ENCODE measurements at places on chromosomes 13 and 19.
A peak's percentile ranks its signal among the peaks of the same experiment; 100 is the strongest.

DNA sequence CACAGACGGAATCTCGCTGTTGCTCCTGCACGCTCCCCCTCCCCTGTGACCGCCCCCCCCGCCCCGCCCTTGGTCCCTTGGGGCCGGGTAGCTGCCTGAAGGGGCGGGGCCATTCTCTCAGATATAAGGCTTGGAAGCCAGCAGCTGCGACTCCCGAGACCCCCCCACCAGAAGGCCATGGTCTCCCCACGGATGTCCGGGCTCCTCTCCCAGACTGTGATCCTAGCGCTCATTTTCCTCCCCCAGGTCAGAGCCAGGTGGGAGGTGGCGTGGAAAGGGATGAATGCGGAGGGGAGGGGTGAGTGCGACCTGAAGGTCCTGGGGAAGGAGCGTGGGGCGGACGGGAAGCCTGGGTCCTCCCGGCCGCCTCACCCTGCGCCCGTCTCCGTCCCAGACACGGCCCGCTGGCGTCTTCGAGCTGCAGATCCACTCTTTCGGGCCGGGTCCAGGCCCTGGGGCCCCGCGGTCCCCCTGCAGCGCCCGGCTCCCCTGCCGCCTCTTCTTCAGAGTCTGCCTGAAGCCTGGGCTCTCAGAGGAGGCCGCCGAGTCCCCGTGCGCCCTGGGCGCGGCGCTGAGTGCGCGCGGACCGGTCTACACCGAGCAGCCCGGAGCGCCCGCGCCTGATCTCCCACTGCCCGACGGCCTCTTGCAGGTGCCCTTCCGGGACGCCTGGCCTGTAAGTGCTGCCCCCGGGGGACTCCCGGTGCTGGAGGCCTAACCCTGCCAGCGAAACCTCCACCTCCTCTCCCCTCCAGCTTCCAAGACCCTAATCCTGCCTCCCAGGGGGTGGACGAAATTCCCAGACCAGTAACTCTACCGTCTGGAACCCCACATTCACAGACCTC is at the start of gene DLL3:
TSS of gene DLL3 (plus strand) at position 150 of the 845 bp plus-strand sequence. CDS start at position 178, 28 bp downstream.
- no peak for DNase-seq

DNA sequence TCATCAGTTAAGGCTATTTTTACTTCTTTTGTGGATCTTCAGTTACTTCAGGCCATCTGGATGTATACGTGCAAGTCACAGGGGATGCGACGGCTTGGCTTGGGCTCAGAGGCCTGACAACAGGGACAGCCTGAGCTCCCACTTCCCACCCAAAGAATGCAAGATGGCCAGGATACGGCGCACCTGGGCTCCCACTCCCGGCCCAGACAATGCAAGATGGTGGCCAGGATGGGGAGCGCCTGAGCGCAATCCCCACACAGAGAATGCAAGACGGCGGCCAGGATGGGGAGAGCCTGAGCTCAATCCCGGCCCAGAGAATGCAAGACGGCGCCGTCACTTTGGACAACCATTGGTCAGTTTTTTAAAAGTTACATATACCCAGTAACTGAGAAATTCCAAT is 25.3 kb upstream of the MIER2 start:
- DNase-seq = no peak

- peak; percentile 79 for DNase-seq
Measured at GRCh38 chr19:40465025-40465556, 454 bp downstream of the BLVRB start.

DNA sequence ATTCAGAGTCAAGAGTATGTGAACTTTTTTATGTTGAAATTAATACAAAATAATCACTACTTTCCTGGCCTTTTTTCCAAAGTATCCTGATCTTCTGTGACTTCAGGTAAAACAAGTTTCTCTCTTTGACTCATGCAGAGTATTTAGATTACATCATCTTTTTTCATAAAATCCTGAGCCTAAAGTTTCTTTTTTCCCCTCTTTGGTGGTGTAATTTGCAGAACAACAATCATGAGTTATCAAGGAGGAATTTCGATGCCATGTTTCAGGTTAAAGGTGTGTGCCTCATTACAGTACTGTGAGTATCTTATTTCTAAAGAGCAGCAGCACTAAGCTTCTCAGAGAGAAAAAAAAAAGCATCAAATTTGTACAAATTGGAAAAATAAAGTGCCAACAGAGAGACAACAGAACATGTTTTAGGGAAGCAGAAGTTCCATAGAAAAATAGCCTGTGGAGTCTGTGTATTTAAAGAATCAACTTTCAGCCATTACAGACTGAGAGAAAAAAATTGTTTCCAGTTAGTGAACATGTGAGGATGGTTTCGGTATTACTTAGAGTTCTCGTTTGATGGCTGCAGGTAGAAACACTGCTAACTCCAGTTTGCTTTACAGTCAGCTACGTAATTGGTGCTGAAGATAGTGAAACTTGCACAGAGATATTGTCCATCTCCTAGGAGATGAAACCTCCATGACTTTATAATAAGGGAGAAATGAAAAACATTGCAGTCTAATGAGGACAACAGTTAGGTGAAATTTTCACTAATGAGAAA is 78.1 kb upstream of the PCDH9 start:
- DNase-seq = no peak

- no peak for DNase-seq
Measured at GRCh38 chr13:31587698-31588266, 151.5 kb upstream of the RXFP2 start.

DNA sequence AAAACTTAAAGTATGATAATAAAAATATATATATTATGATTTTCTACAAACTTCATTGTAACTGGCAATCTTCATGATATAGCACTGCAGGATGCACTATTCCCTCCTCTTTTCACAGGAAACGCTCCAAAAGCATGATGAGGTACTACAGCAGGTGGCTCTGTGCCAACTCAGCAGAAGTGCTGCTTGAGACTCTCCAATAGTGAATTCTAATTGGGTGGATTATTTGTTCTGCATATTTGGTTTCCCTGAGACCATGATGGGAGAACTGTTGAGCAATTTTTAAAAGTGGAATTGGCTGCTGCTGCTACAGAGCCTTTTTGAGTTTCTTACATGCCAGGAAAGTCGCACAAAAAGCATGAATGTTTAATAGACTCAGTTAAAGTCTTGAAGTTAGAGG is 1782.4 kb upstream of the PCDH20 start:
- peak; percentile 66 for DNase-seq

DNA sequence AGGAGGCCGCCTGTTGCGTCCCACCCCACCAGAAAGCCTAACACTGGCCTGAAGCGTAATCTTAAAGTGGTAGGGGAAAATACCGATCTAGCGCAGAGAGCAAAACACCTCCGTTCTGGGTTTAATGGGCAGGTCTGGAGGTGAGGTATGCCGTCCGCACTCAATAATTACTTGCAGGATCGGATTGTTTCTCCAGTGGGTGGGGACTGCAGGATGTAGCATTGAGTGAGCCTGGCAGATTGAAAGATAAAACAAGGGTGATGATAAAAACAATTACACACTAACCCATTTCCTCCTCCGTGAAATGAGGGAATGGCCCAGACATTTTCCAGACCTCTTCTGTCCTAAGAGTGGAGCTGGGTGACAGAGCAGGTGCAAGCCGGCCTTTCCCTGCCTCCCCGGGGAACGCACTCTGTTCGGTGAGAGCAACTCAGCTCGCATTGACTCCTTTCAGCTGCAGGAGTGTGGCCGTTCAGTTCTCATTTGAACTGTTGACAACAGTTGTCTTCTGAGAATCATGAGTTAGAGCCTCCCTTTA is 110.2 kb upstream of the DOCK9 start:
- no peak for DNase-seq

- no peak for DNase-seq
Measured at GRCh38 chr19:53112286-53112685, 9.1 kb upstream of the ZNF160 start.

- DNase-seq = no peak
Measured at GRCh38 chr13:95388420-95389079, 87.3 kb upstream of the ABCC4 start.

DNA sequence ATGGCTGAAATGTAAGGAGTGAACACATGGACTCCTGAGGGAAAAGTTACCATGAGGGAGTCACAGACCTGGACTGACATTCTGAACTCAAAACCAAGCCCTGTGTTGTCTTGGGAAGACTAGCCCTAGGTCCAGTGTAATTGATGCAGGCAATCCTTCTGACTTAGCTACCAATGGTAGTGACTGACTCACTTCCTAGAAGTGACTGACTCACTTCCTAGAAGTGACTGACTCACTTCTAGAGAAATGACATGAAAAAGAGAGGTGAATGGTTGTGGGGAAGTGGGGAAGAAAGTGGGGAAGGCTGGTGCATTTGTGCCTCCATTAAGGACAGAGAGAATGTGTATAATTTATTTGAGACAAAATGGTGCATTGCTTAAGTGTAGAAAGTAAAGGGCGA is 49.9 kb downstream of the EDNRB start:
- DNase-seq = no peak

- DNase-seq = no peak
Measured at GRCh38 chr19:49084206-49085019, 838 bp upstream of the SNRNP70 start.

GRCh38 chr19:44141191-44142058 is at the start of gene ZNF234:
Gene ZNF234, plus strand, starts transcription at chr19:44141554. Its CDS starts 3,079 bp downstream, at chr19:44144633.
- DNase-seq = peak; percentile 91

GRCh38 chr13:45544520-45544919 is 71.0 kb downstream of the ERICH6B start:
- DNase-seq = no peak

GRCh38 chr13:98105929-98106336 is 37.0 kb upstream of the FARP1 start:
- DNase-seq = peak; percentile 80

GRCh38 chr13:32427852-32428580 is at the start of gene N4BP2L1:
Gene N4BP2L1, minus strand, starts transcription at chr13:32428130. Its CDS starts 48 bp downstream, at chr13:32428082.
- DNase-seq = peak; percentile 52

DNA sequence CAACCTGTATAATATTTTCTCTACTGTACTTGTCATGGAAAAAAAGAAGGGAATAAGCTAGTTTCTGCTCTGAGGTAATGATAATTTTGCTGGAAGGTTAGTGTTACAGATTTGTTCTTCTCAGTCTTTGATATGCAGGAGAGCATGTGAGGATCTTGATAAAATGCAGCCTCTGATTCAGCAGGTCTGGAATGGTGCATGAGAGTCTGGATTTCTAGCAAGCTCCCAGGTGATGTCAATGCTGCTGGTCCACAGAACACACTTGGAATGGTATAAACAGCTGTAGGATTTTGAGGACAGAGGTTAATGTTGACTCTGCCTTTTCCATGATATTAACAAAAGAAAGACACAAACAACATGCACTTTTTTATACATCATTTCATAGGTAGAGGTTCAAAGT is 173.6 kb downstream of the NDFIP2 start:
- DNase-seq = no peak

DNA sequence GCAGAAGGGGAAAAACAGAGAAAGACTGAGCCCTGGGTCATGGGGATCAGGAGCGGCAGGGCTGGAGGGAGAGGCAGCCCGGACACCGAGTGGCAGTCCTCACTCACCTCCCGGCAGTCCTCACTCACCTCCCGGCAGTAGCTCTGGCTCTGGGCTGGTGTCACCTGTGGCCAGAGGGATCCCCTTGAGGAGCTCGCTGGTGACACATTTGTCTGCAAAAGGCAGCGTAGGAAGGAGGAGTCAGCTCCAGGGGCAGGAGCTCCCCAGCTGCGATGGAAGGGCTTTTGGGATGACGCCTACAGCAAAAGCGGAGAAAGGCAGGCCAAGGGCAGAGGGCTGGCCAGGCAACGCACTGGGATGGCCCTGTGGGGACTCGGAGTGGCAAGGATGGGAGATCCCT is 739 bp downstream of the EIF3G start:
- DNase-seq = peak; percentile 19

GRCh38 chr13:38417727-38418126 is 68.1 kb downstream of the UFM1 start:
- DNase-seq = peak; percentile 23

GRCh38 chr13:99342723-99343315 is 35.6 kb upstream of the GPR183 start:
- DNase-seq = no peak

DNA sequence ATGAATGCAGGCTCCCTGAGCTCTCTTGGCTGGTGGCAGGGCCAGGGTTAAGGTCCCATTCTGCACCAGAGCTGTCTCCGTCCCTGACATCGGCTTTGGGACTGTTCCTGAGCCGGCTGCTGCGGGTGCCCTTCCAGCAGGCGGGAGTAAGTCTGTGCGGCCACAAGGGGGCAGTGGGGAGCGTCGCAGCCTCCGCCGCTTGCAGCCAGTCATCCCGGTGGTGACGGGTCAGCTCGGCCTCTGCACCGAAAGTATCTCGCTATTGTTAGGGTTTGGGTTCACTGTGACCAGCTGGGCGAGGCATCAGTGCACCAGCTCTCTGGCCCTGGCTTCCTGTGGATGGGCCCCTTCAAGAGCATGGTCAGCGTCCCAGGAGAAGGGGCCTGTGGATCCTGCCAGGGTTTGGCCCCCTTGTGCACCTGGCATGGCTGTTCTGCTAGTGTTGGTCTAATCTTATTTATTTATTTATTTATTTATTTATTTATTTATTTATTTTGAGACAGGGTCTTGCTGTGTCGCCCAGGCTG is 15.1 kb downstream of the NDUFB7 start:
- DNase-seq = peak; percentile 79

DNA sequence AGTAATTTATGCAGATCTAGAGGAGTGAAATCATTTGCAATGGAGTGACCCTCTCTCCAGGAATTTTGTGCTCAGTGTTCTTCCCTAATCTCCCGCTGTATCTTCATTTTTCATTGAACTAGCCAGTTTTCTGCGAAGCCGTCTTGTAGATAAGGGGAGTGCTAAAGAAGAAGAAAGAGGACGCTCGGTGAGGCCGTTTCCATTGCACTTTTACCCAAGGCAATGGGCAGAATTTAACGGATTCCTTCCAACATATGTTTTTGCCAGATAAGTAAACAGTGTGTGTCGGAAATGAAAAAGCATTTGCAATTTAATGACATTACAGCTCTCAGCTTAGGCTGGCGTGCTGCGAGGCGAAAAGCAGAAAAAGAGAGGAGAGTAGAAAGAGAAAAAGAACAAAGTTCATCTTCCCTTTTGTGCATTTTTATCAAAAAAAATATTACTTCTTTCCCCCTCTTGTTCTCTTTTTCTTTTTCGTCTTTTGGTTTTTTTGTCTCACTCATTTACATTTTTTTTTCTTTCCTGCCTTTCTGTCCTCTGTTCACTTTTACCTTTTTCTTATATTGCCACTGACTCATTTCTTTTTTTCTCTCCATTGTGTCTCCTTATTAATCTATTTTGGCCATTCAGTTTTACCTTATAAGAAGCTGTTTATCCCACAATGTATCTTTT is 49.9 kb downstream of the SOX21 start:
- peak; percentile 3 for DNase-seq

- DNase-seq = no peak
Measured at GRCh38 chr19:18126097-18126496, 26.9 kb upstream of the PIK3R2 start.

DNA sequence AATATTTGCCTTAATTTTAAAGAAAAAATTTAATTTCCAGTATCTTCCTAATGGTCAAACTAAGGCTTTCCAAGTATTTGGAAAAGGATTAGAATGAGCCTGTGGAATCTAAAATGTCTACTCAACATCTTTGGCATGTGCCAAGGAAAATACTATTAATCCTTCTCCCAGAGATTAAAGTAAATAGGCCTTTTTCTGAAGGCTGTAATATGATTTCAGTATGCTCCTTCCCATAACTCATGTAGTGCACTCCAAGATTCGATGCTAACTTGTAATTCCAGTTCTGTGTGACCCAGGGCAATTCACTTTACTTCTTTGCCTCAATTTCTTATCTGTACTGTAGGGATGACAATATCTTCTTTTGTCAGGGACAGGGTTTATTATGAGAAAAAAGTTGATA is 196.9 kb downstream of the ZIC5 start:
- DNase-seq = no peak

Measured in EH (cell line).